Endothelial cell of coronary artery (primary cell): ENCODE measurements at places on chromosomes 2 and 18. TPM values are rescaled to one million over a fixed set of nuclear protein-coding genes. Genes with fewer than 3 reads are reported as not detected.

Gene ALPG
- not detected in 2 replicates for total RNA-seq

Gene ATL2
- total RNA-seq = 63.7 and 64.4 TPM in 2 replicates

Gene NAT8
- total RNA-seq = not detected in 2 replicates

Gene FLACC1
- 0.36 and 1.0 TPM in 2 replicates for total RNA-seq

Gene MOGAT1
- not detected in 2 replicates for total RNA-seq

Gene ICA1L
- total RNA-seq = 1.3 and 1.8 TPM in 2 replicates

Gene GALNT3
- total RNA-seq = 0.09 TPM in 2 replicates

Gene NEDD4L
- total RNA-seq = 5.0 and 9.7 TPM in 2 replicates

Gene MLPH
- total RNA-seq = 13.8 TPM in 1 of 2 replicates, not detected in the other
